ENCODE measurements at places on chromosomes 11 and 22. TPM values are rescaled to one million over a fixed set of nuclear protein-coding genes. Genes with fewer than 3 reads are reported as not detected.

API5 gene
- 70.2 TPM for total RNA-seq

TIGD3 gene
- 2.9 TPM for total RNA-seq

OLFML1 gene
- total RNA-seq, result not detected

TPBGL gene
- total RNA-seq, result not detected

GAS2 gene
- 3.3 TPM for total RNA-seq

RPS13 gene
- 1,327 TPM for total RNA-seq

DNA sequence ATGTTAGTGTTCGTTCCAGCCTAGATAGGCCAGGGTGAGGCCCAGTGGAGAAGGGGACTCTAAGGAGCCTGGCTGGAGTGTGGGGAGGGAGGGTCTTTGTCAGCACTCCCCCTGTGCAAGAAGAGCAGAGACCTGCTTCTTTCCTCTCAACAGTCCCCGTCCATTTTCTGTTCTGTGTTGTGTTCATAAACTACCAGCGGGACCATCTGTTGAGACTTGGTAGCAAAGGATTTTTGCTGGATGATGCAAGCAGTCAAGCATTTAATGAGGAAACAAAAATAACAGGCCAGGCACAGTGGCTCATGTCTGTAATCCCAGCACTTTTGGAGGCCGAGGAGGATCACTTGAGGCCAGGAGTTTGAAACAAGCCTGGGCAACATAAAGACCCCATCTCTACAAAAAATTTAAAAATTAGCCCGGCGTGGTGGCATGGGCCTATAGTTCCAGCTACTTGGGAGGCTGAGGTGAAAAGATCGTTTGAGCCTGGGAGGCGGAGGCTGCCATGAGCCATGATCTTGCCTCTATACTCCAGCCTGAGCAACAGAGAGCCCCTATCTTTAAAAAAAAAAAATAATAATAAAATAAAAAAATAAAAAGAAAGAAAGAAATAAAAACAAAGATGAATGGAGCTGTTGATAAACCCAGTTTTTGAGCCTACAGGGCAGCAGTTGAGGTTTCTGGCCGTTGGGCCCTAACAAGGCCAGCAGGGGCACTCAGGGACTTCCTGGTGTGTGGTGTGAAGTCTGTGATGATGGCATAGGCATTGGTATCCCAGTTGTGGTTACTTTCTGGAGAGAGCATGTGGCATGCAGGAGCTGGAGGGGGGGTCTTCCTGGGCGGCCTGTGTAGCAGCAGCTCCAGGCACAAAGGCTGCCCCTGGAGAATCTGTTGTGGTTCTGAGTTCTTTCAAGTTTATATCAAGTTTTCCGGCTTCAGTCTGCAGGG lies 1.7 kb upstream of the TXNRD2 start:
- DNase-seq, result peak; percentile 46

DNA sequence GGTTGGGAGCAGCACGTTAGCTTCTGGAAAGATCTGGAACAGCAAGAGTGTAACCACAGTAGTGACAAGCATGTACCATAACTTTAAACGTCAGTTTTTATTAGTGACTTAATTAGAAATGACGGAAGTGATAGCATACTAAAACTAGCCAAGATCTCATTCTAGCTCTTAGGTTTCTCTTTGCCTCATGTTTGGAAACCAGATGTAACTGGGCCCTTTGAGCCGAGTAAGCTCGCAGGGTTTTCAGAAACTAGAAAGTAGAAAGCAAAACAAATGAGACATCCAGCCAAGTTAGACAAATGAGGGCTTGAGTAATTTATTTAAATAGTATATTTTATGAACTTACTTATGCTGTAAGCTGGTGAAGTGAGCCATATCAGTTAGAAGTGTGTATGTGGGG lies 40.2 kb upstream of the SLC5A12 start:
- DNase-seq, result no peak

GRCh38 chr11:6705905-6706535 lies 22.9 kb upstream of the MRPL17 start:
- DNase-seq, result peak; percentile 82

DNA sequence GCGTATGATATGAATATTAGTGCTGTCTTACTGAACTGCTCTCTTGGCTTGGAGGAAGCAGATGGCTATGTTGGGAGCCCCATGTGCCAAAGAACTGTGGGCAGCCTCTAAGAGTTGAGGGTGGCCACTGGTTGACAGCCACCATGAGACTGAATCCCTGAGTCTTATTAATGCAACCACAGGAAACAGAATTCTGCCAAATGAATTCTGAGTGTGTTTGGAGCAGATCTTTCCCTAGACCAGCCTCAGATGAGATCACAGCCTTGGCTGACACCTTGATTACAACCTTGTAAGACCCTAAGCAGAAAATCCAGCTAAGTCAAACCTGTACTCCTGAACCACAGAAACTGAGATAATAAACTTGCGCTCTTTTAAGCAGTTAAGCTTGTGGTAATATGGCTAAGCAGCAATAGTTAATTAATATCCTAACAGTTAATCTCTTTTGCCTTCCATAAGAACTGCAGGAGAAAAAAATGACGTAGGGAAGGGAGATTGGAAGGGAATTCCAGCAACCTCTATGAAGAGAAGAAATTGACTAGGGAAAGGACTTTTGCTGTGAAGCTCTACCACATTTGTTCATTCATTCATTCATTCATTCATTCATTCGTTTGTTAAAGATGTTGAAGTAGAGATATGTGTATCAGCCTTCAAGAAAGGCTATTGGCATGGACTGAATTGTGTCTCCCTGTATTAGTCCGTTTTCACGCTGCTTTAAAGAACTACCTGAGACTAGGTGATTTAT lies 26.8 kb downstream of the ADM start:
- no peak for DNase-seq

GRCh38 chr11:126413426-126413825 lies 57.9 kb downstream of the ST3GAL4 start:
- DNase-seq, result no peak

GRCh38 chr11:28417601-28418323 lies 309.6 kb downstream of the METTL15 start:
- peak; percentile 17 for DNase-seq

DNA sequence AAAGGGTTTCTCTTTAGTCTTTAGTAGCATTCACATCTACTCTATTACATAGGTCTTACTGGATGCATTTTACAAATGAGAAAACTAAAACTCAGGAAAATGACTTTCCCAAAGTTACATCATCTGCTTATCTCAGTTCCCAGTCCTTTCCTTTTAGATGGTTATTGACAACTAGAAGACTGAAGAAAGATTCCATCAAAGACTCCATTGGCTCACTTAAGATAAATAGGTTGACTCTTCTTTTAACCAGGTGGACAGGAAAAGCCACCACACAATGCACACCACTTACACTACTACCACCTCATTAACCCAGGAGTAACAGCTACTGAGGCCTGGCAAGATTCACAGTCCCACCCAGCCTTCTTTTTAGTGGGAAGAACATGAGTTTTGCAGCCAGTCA lies 123.6 kb downstream of the TRIM44 start:
- DNase-seq, result no peak

GRCh38 chr11:120713296-120713695 lies 201.7 kb downstream of the GRIK4 start:
- DNase-seq, result no peak

GRCh38 chr11:12799334-12799835 lies 125.2 kb downstream of the TEAD1 start:
- DNase-seq, result peak; percentile 34

- DNase-seq, result peak; percentile 96
Observed at GRCh38 chr22:24555165-24556039, at the start of gene SNRPD3. TSS of gene SNRPD3 (plus strand) at chr22:24555999. CDS start at chr22:24557675, 1,676 bp downstream.

- DNase-seq, result no peak
Observed at GRCh38 chr11:45450189-45450588, 164.0 kb upstream of the SYT13 start.

GRCh38 chr11:122367809-122368231 lies 251.8 kb upstream of the BLID start:
- no peak for DNase-seq
